ENCODE measurements at places on chromosomes 7 and 10.

DNA sequence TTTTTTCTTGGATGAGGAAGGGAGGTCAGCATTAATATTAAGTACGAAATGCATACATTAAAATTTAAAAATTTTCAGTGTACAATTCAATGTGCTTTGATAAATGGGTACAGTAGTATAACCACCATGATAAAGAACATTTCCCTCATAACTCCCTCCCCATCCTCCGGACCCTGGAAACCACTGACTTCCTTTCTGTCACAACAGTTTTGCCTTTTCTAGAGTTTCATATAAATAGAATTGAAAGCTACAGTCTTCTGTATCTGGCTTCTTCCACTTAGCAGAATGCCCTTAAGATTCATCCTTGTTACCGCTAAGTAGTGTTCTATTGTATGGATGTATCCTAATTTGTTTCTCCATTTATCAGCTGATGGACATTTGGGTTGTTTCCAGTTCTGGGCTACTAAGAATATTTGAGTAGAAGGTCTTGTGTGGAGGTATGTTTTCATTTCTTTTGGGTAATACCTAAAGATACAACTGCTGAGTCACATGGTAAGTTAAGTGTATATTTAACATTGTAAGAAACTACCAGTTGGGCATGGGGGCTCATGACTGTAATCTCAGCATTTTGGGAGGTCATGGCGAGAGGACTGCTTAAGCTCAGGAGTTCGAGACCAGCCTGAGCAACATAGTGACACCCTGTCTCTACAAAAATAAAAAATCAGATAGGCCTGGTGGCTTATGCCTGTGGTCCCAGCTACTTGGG is 30.8 kb downstream of the ABI1 start:
- no peak for DNase-seq

- no peak for DNase-seq
Observed at GRCh38 chr7:71165708-71166107, 33.8 kb downstream of the GALNT17 start.

DNA sequence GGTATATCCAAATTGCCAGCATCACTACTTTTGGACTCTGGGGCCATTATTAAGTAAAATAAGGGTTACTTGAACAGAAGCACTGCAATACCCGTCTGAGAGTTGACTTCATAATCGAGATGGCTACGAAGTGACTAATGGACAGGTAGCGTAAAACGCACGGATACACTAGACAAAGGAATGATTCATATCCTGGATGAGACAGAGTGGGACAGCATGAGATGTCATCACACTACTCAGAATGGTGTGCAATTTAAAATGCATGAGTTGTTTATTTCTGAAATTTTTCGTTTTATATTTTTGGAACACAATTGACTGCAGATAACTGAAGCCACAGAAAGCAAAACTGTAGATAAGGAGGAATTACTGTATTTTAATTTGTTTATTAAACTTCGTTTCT is 421.5 kb upstream of the LRGUK start:
- peak; percentile 47 for DNase-seq

GRCh38 chr7:33710608-33711007 is 194.7 kb upstream of the BMPER start:
- peak; percentile 58 for DNase-seq

DNA sequence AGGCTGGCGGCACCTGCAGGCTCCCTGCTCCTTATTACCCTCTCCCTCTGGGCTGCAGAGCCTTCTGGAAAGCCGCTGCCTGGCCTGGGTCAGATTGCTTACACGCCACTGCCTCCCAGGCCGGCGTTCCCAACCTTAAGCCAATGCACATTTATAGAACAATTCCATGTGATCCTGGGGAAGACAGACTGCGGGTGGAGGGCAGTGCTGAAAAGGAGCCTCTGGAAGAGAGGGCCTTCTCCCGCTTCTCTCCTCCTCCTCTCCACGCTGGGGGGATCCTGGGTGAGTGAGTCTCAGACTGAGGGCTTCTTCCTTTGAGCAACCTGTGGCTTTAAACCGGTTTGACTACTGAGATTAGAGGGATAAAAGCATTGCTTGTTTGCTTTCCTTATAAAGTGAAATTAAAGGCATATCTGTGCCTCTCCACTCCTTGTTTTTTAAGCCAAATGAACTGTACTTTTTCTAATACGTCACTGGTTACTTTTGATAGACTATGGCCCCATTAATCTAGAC is 5.5 kb downstream of the TACC2 start:
- DNase-seq: no peak
